ENCODE measurements at places on chromosomes 13 and 19.

DNA sequence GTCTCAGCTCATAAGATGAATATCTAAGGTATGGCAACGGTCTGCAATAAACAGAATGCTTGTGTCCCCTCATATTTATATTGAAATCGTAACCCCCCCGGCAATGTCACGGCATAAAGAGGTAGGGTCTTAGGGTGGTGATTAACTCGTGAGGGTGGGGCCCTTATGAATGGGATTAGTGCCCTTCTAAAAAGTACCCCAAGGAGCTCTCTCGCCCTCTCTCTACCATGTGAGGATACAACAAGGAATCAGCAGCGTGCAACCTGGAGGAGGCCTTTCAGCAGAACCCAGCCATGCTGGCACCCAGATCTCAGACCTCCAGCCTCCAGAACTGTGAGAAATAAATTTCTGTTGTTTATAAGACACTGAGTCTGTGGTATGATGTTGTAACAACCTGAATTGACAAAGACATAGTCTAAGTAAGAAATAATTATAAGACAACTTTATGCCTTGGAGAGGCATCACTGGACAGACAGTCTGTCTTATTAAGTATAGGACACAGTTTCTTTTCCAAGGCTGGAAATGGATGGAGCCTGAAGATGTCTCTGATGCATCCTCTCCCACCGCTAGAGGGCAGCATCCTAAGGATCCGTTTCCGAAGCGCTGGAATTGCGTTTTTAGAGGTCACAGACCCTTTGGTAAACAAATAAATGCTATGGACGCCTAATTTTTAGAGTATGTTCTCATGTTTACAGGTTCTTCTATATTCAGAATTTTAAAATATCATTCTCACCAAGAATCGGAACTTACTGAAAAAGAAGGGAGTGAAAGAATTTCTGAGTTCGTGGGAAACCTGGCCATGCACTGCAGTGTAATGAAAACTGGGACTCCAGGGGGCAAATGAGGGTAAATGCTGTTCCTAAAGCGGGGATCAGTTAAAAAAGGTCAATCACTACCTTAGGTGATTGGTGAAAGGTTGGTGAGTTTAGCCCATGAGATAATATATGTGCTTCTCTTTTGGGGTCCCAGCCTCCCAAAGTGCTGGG lies 13.3 kb upstream of the LEUTX start:
- DNase-seq: no peak

DNA sequence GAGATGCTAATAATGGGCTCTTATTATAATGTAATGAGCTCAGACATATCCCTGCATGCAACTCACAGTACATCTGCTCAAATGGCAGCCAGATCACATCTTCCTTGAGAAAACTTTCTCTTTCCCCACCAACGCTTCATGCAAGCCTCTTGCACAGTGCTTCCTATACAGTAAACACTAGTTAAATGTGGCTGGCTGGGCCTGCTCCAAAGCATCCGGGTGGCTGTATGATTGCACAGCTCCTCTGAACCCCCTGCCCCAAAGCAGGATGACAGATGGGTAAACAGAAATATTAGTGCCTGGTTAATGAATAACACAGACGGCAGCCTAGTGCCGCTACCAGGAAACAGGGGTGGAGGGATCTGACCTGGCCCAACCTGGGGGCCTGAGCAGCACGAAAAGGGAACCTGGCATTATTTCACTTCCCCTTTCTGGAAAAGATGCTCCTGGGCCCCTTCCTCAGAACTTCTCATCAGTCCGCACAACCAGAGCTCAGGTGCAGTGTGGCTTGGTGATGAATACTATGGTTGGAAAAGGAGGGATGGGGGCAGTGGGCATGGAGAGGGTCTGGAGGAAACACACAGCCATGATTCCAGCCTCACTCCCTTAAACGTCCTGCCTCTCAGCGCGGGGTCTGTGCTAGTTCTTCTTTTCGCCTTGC lies 10.8 kb downstream of the FFAR2 start:
- DNase-seq: no peak

GRCh38 chr19:40688309-40688708 lies 2.1 kb downstream of the NUMBL start:
- no peak for DNase-seq

GRCh38 chr19:30227661-30228112 lies 144.5 kb upstream of the ZNF536 start:
- DNase-seq: no peak

DNA sequence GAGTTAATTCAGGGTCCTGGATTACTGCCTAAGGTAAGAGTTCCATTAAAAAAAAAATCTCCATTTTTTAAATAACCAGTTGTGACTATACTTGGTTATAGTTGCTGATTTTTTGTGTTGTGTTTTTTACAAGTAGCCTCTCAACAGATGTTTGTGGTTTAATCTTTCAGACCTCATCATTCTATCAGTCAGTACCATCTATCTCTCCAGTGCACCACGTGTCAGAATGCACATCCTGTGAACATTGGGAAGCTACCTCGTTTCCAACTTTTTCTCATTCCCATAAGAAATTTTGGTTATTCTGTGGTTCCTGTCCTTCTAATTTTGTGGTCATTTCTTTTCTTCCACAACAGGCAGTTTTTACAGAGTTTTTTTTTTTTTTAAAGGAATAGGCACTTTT lies 39.2 kb downstream of the WDFY2 start:
- DNase-seq: no peak

GRCh38 chr13:112152846-112153245 lies 85.9 kb downstream of the SOX1 start:
- DNase-seq: no peak

Data from effector memory CD4-positive, alpha-beta T cell (primary cell).